ENCODE measurements at places on chromosomes 6 and 20.

DNA sequence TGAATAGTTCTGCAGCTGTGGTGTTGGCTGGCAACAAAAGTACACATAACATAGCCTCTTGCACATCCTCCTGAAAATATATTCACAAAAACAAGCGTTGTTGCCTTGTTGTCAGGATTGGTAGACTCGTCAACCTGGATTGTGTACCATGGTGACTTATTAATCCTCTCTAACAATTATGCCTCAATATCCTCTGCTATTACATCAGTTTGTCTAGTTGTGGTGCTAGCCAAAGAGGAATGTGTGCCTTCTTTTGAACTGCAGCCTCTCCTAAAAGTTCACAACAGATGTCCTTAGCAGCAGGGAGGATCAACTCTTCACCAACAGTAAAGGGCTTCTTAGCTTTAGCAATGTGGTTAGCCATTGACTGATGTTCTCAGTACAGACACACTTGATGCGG, 3.6 kb upstream of the SF3B5 start:
- no peak for DNase-seq

DNA sequence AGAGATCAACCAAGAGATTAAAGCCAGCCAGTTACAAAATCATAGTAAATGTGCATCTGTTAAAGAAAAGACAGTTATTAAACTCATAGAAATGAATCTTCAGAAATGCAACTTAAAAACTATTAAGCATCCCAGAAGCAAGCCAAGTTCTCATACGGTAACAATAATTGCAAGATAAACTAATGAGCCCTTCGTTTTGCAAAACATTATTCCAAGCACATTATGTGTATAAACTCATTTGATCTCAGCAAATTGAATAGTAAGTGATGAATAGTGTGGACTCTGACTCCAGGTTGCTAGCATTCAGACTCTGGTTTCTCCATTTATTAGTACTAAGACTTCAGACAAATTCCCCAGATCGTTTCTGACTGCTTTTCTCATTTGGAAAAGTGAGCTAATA, 85.2 kb downstream of the SNAP25 start:
- DNase-seq, result no peak

DNA sequence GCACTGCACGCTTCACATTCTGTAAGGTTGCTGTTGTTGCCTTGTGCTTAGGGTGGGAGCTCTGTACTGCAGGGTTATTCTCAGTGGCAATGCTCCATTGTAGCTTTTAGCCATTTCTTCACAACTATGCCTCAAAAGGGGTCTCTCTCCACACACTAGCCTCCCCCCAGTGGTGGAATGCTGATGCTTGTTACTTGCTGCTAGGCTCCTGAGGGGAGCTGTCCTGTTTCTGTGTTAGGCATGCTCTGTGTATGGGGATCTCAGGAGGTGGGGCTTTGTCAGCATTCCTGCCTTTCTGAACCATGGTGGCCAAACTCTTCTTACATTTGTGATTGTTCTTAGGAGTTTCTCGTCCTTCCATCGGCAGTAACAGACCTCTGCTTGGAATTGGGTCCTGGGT, 18.8 kb downstream of the TMEM170B start:
- DNase-seq, result no peak

- DNase-seq, result no peak
These were observed 32.2 kb downstream of the ILRUN start for GRCh38 chr6:34664256-34664971.

DNA sequence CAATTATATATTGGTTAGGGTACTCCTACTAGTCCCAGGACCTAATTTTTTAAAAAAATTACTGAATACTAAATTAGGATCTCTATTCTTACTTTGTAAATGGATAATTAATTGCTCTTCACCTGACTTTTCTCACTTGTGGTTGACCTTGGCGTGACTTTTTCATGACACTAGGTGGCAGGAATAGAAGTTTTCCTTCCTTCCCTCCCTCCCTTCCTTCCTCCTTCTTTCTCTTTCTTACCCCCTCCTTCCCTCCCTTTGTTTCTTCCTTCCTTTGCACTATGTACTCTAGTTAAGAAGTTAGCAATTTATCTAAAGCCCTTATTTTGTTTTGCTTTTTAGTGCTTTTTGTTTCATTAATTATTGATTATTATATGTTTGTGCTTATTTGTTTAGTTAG, 20.4 kb upstream of the HBS1L start:
- no peak for DNase-seq

DNA sequence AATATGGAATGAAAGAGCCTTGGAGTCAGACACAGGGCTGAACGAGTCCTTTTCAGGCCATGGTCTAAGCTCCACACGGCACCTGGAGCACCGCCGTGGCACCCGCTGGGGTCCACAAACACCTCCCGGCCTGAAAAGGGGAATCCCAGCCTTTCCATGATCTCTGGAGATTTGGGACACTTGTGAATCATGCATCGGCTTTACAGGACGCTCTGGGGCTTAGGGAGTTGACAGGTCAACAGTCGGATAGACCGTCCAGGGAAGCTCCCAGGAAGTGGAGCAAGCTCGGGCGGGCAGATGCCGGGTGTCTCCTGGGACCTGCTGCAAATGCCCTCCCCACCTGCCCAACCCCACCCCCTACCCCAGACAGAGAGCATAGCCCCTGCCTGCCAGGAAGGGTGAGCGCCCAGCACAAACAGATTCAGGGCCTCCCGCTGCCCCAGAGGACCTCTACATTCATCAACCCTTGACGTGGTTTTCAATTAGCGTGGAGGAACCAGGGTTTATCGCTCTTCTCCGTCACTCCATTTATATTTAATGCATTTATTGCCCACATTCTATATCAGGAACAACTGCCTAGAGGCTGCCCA, 53.6 kb downstream of the YTHDF1 start:
- DNase-seq, result no peak

Data from stimulated activated naive CD4-positive, alpha-beta T cell treated with Interleukin-2 at 50 U/mL for 16 hours (primary cell).